Glutamatergic neuron (in vitro differentiated cells): ENCODE measurements at places on chromosomes 12 and 14.
A peak's percentile ranks its signal among the peaks of the same experiment; 100 is the strongest.

DNA sequence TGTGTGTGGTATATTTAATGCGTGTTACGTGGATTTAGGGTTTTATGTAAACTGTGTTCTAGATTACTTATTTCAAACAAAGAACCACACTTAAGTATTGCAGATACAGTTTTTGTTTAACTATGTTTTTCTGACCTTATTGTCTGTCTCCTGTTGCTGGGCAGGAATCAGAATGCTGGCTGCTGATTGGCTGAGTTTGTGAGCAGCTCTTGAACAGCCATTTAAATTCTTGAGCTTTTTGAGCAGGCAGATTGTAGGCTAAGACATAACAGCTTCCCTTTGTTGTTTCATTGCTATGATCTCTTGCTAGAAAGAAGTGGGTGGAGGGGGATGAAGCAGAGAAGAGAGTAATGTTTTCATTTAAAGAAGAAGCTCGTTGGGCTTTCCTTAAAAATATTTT, 52.2 kb downstream of the ATF7IP start:
- DNase-seq, result peak; percentile 83

- DNase-seq, result no peak
These were observed 408.5 kb downstream of the ZFP36L1 start for GRCh38 chr14:68384335-68384734.

DNA sequence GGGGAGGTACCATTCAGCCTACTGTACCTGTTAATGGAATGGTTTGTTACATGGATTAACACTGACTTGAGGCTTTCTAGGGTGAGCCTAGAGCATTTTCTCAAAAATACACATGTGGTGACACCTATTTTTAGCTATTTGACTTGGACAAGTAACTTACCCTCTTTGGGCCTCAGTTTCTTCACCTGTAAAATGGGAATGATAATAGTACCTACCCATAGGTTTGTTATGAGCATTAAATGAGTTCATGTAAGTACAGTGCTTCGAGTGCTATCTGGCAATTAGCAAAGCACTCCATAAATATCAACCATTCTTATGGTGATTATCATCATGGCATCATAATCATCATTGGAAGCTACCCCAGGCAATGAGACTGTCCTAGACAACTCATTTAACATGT, 216.5 kb downstream of the CHST11 start:
- DNase-seq, result no peak

DNA sequence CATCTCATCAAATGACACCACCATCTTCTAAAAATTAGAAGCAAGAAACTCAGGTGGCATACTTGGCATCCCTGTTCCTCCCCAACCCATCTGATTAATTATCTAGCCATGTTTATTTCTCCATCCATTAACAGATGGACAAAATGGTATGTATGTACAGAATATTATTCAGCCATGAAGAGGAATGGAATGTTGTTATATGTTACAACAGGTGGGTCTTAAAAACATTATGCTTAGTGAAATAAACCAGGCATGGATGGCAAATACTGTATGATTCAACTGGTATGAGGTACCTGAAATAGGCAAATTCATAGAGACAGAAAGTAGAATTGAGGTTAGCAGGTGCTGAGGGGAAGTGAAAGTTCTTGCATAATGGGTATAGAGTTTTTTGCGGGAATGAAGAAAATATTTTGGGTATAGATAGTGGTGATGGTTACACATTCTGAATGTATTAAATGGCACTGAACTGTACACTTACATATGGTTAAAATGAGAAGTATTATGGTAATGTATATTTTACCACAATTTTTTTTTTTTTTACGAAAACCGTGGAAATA, 17.5 kb downstream of the YY1 start:
- DNase-seq, result no peak

DNA sequence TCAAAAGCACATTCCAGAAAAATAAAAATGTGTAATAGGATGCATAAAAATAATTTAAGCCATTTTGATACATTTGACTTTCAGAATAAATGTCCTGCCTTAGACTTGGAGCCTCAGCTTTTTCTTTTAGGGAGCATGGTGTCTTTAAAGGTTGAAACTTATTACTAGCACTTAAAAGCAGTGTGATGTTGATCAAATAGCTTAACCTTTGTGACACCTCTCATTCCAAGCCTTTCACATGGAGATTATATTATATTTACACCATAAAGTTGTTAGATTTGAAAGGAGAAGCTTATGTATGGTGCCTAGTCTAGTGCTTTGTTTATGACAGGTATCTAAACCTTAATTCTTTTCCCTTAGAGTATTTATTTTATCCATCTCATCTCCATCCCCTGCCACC, 61.9 kb downstream of the KTN1 start:
- DNase-seq, result no peak

GRCh38 chr12:86826051-86826450, 569.9 kb upstream of the MGAT4C start:
- no peak for DNase-seq

GRCh38 chr14:60266021-60266937, 17.3 kb downstream of the PPM1A start:
- DNase-seq, result peak; percentile 19

- no peak for DNase-seq
These were observed 103.2 kb downstream of the TPH2 start for GRCh38 chr12:72041811-72042210.

DNA sequence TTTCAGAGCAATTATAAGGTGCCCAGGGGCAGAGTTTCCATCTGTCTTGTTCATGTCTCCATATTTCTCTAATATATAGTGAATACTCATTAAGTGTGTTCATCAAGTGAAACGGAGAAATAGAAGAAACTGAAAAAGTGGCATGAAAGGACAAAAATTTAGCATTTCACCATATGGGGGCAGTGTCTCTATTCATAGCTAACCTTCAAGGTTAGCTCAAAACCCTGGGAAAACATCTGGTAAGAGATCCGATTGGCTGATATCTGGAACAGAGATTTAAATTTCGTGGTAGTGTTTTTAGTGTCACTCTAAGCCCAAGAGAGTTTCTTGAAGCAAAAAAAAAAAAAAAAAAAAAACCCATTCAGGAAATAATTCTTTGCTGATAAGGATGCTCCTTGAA, 367.5 kb downstream of the DAD1 start:
- DNase-seq, result no peak

DNA sequence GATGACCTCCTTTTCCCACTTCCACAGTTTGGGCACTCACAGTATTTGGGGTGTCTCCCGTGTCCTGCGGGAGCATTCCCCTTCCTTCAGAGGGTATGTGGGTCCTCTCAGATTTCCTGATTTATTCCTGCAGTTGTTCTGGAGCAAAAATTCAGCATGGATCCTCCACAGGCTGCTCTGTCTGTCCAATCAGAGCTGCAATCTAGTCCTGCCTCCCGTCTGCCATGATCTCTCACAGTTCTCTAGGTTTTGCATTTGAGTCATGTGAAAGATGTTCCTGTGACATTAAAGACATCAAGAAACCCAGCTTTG, 435.9 kb downstream of the TMTC2 start:
- DNase-seq, result no peak

DNA sequence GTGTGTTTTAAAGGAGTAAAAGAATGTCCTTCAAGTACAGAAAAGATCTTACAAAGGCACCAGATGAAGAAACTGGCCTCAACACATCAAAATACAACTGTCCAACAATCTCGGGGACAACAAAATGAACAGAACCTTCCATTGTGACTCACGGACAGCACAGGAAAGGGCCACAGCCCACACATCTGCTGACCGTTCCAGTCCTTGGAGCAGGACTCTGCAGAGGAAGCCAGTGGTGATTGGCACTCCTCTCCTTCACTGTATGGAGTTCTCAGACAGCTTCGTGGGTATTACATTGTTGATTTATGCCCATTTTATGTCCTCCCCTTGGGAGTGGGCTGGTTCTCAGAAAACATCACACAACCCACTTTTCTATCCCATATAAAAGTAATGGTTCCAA, 32.5 kb upstream of the TC2N start:
- no peak for DNase-seq

- DNase-seq, result no peak
These were observed 88.0 kb upstream of the MBIP start for GRCh38 chr14:36408388-36408787.

DNA sequence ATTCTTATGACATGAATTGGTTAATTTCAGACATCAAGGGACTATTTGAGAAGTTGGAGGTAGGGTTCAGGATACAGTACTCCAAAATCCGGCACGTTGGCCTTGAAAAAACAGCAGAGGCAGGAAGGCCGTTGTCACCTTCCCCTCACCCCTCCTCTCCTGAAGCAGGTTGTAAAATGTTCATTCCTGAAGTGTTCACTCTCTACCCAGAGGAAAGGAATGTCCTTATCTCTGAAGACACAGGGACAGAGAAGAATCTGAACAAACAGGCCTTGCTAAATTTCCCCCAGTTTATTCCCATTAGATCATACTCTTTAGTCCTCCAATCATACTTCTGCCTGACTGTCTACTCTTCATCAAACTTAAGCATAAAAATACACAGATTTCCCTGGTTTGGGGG, 313.6 kb downstream of the ZFP36L1 start:
- DNase-seq, result no peak

DNA sequence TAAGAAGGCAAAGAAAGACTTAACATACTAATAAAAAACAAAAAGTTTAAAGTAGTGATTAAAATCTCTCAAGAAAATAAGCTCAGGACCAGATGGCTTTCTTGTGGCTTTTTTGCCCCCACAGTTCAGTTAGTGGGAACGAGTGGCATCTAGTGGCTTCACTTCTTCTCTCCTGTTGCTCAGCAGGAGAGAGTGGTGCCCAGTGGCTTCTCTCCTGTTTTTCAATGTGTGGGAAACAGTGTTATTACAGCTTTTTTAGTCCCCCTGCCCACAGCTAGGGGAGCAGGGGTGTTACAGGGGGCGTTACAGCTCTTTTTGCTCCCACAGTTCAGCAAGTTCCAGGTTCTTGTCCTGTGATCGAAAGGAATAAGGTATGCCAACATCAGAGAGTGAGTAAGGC, 135.2 kb downstream of the RERGL start:
- DNase-seq, result no peak

- no peak for DNase-seq
These were observed 85.0 kb downstream of the ACTN1 start for GRCh38 chr14:68894123-68894522.

GRCh38 chr14:103889313-103890051, 38.8 kb upstream of the TDRD9 start:
- no peak for DNase-seq

- DNase-seq, result no peak
These were observed 110.1 kb downstream of the SAMD4A start for GRCh38 chr14:54676812-54677708.

DNA sequence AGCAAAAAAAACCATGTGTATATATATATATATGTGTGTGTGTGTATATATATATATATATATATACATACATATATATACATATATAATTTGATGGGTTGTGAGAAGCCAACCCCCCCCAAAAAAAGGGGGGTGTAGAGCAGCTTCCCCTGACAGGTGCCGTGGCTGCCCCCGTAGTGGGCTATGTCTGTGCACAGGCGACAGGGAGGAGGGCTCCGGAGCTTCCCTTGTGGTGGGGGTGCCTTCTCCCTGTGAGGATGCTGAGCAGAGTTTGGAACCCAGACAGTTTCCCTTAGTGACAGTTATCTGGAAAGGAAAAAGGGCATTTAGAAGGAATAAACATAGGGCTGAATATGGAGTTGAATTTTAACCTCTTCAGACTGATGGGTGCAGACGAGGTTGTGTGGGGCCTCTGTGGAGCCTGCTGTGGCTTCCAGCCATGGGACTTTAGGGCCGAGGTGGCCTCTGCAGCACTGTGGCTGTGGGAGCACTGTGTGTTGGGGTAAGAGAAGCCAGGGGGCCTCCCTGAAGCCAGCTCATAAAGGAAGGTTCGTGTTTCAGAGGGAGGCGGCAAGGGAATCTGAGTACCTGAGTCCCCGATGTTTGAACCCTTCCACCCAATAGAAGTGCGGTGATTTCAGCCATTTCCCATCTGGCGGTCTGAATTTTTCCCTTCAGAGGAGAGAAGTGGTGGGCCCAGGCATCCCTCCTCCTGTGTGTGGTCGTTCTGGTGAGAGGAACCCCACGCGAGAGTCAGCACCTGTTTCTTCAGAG, 19.8 kb downstream of the XRCC3 start:
- DNase-seq, result no peak

GRCh38 chr14:61077951-61078720, 97.1 kb downstream of the SLC38A6 start:
- no peak for DNase-seq

DNA sequence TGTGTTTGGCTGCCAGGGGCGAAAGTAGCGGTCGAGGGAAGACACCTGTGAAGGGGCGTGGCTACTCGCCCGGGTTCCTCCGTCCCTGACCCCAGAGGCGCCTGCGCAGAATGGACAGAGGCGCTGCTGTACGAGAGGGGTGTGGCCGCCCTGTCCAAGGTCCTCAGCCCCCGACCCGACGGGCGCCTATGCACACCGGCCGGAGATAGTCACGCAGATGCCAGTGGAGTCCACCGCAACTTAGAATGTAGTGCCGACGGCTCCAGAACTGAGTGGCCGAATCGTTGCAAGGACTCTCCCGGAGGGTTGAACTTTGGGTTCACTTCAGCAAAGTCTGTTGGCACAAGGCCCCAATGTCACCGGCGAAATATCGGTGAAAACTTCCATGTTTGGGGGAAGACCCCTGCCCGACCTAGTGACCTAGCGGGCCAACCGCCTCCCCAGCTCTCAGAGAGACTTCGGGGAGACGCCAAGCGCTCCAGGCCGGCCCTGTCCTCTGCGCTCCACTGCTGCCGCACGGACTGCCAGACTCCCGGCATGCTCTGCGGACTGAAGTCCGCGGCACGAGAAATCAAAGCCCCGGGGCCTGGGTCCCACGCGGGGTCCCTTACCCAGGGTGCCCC, 541 bp upstream of the RNU6-7 start:
- DNase-seq, result peak; percentile 87

DNA sequence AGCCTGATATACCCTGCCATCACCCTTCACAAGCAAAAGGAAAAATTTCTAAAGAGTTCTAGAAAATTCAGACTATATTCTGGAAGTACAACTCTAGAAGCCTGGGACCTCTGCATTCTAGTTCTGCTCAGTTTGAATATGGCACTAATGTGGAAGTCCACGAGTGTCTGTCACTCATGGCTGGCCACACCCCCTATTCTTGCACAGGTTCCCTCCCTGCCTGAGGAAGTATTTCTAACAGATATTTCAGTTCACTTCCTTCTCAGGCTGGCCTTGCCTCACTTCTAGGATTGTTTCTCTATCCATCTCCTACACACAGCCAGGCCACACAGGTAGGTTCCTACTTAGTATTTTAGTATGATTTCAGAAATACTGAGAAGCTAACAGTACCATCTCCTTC, 67.4 kb downstream of the PHLDA1 start:
- DNase-seq, result no peak

DNA sequence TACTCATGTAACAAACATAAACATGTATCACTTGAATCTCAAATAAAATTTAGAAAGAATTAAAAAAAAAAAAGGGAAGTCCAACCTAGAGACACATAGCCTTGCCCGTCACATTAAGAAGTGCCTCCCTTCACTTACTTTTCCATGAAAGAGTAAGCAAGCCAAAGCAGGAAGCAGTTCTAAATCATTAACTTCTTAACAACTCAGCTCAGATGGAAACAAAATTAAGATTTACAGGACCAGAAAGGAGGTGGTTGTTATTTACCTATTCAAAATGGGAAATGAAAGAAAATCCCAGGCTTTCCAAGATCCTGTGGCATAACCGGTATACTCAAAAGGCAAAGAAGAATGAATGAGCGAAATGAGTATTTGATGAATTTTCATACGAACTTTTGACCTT, 258.6 kb upstream of the DCN start:
- no peak for DNase-seq

- no peak for DNase-seq
These were observed 156.6 kb downstream of the DAD1 start for GRCh38 chr14:22432348-22432976.
